ENCODE measurements at places on chromosomes 3 and 15. TPM values are rescaled to one million over a fixed set of nuclear protein-coding genes. Genes with fewer than 3 reads are reported as not detected.

PATL2 gene
- 11.4 TPM for polyA plus RNA-seq

AVEN gene
- polyA plus RNA-seq: 6.8 TPM

C3orf80 gene
- polyA plus RNA-seq: not detected

PLSCR1 gene
- 20.5 TPM for polyA plus RNA-seq

DNAJC13 gene
- 10.8 TPM for polyA plus RNA-seq

STRA6 gene
- not detected for polyA plus RNA-seq

CCDC39 gene
- polyA plus RNA-seq: not detected

VPS13C gene
- polyA plus RNA-seq: 16.8 TPM

All from naive thymus-derived CD4-positive, alpha-beta T cell (primary cell).